Lower lobe of right lung (tissue), 2 donors: ENCODE measurements at places on chromosomes 13 and 19. TPM values are rescaled to one million over a fixed set of nuclear protein-coding genes. Genes with fewer than 3 reads are reported as not detected.
A peak's percentile ranks its signal among the peaks of the same experiment; 100 is the strongest.

The ZIK1 gene
- total RNA-seq, result 2.9 TPM

The SLC10A2 gene
- not detected for total RNA-seq

GRCh38 chr13:21909331-21909730 lies 238.5 kb downstream of the FGF9 start:
- no peaks in the 10 kb centered on the region for H3K4me1 ChIP-seq
- H3K27ac ChIP-seq, result no peak overlapping the region
- no peaks in the 10 kb centered on the region for H3K27me3 ChIP-seq

GRCh38 chr13:44174769-44175425 lies 198.7 kb upstream of the SERP2 start:
- H3K4me1 ChIP-seq, result peaks cover 10% of the 10 kb centered on the region
- H3K27me3 ChIP-seq, result no peaks in the 10 kb centered on the region
- no peak for DNase-seq
- H3K27ac ChIP-seq, result peak overlapping the region; percentile 37
- no peak overlapping the region for H3K4me3 ChIP-seq

The TMEM86B gene
- 4.8 TPM for total RNA-seq

GRCh38 chr19:5005096-5005495 lies 36.2 kb downstream of the KDM4B start:
- H3K4me1 ChIP-seq, result peaks cover 12% of the 10 kb centered on the region
- H3K36me3 ChIP-seq, result no peaks in the 10 kb centered on the region
- H3K27me3 ChIP-seq, result no peaks in the 10 kb centered on the region
- no peak overlapping the region for H3K27ac ChIP-seq

DNA sequence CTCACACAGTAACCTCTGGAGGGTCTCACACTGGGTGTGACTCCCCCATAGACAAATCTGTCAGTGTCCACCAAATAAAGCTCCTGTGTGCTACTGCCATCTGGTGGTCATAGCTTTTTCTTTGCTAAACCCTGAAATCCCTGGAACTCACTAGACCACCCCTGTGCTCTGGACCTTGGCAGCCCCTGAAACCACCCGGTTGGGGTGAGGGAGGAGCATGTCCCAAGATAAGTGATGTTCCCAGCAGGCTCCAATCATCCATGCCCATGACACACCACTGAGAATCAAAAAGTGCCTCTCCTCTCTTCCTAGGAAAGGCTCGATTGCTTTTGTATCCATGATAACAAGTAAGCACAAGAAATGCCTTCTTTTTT lies 6.5 kb upstream of the HSD17B14 start:
- no peak for DNase-seq
- H3K4me3 ChIP-seq, result no peak overlapping the region
- no peaks in the 10 kb centered on the region for H3K4me1 ChIP-seq
- no peak overlapping the region for H3K27ac ChIP-seq
- peaks cover 18% of the 10 kb centered on the region for H3K36me3 ChIP-seq

DNA sequence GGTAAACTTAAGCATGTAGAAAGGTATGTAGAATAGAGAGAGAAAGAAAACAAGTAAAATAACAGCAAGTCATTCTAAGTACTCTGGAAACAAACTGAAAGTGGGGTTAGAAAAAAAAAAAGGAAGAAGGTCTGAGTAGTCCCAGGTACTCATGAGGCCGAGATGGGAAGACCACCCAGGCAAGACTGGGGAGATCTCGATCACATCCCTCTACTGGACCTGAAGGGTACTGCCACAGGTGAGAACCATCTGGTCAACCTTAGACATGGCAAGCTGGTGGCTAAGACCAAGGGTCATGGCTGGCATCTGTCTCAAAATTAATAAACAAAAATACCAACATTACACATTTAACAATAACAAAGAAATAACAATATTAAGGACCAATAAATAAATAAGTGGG lies 36.3 kb upstream of the ZNF724 start:
- no peak overlapping the region for H3K4me3 ChIP-seq
- H3K27me3 ChIP-seq, result no peaks in the 10 kb centered on the region
- H3K4me1 ChIP-seq, result no peaks in the 10 kb centered on the region
- no peak overlapping the region for H3K27ac ChIP-seq
- H3K36me3 ChIP-seq, result no peaks in the 10 kb centered on the region

GRCh38 chr13:99489028-99489427 lies 12.2 kb upstream of the TM9SF2 start:
- no peak for DNase-seq
- H3K4me3 ChIP-seq, result no peak overlapping the region
- H3K4me1 ChIP-seq, result no peaks in the 10 kb centered on the region
- no peak overlapping the region for H3K27ac ChIP-seq
- no peaks in the 10 kb centered on the region for H3K36me3 ChIP-seq

- no peak for DNase-seq
- H3K27ac ChIP-seq, result no peak overlapping the region
- no peak overlapping the region for H3K4me3 ChIP-seq
- no peaks in the 10 kb centered on the region for H3K36me3 ChIP-seq
Measured at GRCh38 chr13:42239644-42240043, 32.3 kb upstream of the AKAP11 start.

DNA sequence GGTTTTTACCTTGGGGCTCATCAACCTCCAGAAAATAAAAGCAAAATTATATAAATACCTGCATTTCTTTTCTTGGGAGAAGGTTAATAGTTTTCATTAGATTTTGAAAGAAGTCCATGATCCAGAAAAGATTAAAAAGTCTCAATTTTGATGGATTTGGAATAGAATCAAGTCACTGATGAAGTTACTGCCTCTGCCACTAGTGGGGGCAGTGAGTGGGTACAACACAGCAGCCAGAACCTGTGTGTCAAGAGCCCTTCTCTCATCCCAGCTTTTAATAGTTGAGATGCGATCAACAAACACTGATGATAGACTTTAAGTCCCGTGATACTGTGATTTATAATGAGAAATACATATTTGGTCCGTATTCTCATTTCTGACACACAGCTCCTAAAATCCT lies 686.7 kb downstream of the DIAPH3 start:
- no peak overlapping the region for H3K27ac ChIP-seq
- no peak for DNase-seq
- H3K36me3 ChIP-seq, result no peaks in the 10 kb centered on the region
- H3K4me1 ChIP-seq, result no peaks in the 10 kb centered on the region
- no peaks in the 10 kb centered on the region for H3K27me3 ChIP-seq

The CCNA1 gene
- total RNA-seq, result 1.5 TPM

- H3K27me3 ChIP-seq, result no peaks in the 10 kb centered on the region
- H3K36me3 ChIP-seq, result no peaks in the 10 kb centered on the region
- H3K27ac ChIP-seq, result no peak overlapping the region
- H3K4me3 ChIP-seq, result no peak overlapping the region
Measured at GRCh38 chr13:97822377-97822776, 131.1 kb upstream of the IPO5 start.

The ACER1 gene
- not detected for total RNA-seq

DNA sequence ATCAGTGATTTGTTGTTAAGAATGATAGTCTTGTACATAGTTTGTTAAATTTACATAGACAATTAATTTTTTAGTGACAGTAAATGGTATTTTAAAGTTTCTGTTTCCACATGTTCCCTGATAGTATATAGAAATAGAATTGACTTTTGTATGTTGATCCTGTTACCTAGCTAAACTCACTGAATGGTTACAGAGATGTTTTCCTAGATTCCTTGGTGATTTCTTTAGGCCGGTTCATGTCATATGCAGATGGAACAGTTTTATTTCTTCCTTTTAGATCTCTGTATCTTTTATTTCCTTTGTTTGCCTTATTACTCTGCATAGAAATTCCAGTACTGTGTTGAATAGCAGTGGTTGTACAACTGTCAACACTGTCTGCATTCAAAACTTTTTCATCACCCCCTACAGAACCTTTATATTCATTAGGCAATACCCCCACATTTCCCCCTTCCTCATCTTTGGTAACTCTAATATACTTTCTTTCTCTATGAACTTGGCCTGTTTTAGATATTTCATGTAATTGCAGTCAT lies 86.3 kb downstream of the NBEA start:
- H3K27ac ChIP-seq, result no peak overlapping the region
- H3K4me1 ChIP-seq, result no peaks in the 10 kb centered on the region
- no peaks in the 10 kb centered on the region for H3K27me3 ChIP-seq
- no peaks in the 10 kb centered on the region for H3K36me3 ChIP-seq
- no peak overlapping the region for H3K4me3 ChIP-seq

DNA sequence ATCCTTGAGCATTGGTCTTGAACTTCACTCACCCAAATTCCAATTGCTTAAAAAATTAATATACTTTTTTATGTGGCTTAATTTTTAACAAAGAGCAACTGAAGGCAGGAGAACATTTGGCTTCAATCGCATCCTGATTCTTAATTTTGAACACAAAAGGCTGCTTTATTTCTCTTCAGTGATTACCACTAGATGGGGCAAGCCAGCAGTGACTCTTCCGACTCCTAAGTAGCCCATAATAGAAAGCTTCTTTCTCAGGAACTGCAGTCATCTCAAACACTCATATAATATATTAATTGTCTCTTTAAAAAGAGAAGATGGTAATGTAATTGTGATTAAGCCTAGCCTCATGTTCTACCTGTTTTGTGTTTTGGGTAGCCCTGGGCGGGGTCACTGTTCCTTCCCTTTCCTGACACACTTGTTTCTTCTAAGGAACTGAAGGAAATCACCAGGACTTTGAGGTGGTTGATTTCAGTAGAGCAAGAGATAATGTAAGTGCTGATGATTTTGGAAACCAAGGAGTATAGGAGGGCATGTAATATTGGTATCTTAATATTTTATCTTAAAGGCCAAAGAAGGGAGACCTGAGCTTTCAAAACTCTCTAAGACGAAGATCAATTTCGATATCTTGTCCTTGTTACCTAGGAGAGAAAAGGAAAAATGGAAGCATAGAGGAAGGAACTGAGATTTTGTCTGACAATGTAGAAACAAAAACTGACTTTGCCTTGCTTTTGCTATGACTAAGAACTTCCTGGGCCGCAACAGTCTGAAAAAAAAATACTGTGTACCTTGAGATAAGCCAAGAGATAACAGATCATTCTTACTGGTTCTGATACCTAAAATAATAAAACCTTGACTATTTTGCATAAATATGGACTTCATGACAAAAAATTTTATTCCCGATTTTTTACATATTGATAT lies 73.1 kb downstream of the TNFSF13B start:
- H3K4me3 ChIP-seq, result no peak overlapping the region
- no peak for DNase-seq
- no peak overlapping the region for H3K27ac ChIP-seq
- H3K36me3 ChIP-seq, result no peaks in the 10 kb centered on the region
- H3K4me1 ChIP-seq, result no peaks in the 10 kb centered on the region
- no peaks in the 10 kb centered on the region for H3K27me3 ChIP-seq

The ATP4A gene
- not detected for total RNA-seq

The MEIS3 gene
- total RNA-seq, result 5.3 TPM

The TUBA3C gene
- not detected for total RNA-seq

DNA sequence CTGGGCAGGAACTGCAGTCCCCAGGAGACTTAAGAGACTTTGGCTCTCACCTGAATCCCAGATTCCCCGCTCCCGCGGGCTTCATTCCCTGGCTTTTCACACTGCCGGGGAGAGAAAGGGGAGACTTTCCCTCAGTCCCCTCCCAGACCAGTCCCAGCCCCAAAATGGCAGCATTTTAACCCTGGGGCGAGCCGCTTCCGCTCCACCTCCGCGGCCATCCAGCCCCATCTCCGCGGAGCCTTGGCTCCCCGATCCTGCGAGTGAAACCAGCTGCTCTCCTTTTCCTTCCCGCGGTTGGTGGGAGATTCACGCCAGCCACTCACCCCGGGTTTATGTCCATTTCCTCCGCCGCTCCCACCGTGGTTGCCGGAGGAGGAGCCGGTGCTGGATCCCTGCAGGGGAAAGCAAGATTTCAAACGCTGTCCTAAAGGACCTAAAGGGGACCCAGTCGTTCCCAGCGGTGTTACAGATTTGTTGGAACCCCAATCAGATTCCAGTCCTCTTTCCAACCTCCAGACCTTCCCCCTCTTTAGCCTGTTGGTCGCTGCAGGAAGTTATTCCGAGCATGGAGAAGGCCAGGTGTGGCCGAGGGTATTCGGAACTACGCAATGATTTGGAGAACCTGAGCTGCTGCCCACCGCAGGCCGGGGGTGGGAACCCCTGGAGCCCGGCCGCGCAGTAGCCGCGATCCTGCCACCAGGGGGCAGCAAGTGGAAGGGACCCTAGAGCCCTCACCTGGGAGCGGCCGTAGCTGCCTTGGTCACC lies 3.4 kb downstream of the DMKN start:
- DNase-seq, result peak; percentile 89
- peak overlapping the region; percentile 56 for H3K4me3 ChIP-seq
- H3K27ac ChIP-seq, result peak overlapping the region; percentile 84

- H3K36me3 ChIP-seq, result no peaks in the 10 kb centered on the region
- DNase-seq, result no peak
- peaks cover 6% of the 10 kb centered on the region for H3K4me1 ChIP-seq
Measured at GRCh38 chr13:112592647-112593046, 4.7 kb upstream of the TUBGCP3 start.

GRCh38 chr13:99151516-99151915 lies 49.1 kb upstream of the UBAC2 start:
- no peak for DNase-seq
- H3K36me3 ChIP-seq, result no peaks in the 10 kb centered on the region
- no peak overlapping the region for H3K4me3 ChIP-seq

- no peak for DNase-seq
- H3K27me3 ChIP-seq, result no peaks in the 10 kb centered on the region
- H3K4me3 ChIP-seq, result no peak overlapping the region
- H3K36me3 ChIP-seq, result no peaks in the 10 kb centered on the region
- H3K4me1 ChIP-seq, result no peaks in the 10 kb centered on the region
Measured at GRCh38 chr13:92833071-92833470, 393.5 kb upstream of the GPC6 start.

GRCh38 chr13:99066219-99066618 lies 88.4 kb upstream of the DOCK9 start:
- no peaks in the 10 kb centered on the region for H3K27me3 ChIP-seq
- H3K27ac ChIP-seq, result no peak overlapping the region
- no peaks in the 10 kb centered on the region for H3K36me3 ChIP-seq
- no peak for DNase-seq

- no peaks in the 10 kb centered on the region for H3K27me3 ChIP-seq
- H3K4me3 ChIP-seq, result peak overlapping the region; percentile 57
- DNase-seq, result peak; percentile 91
- H3K4me1 ChIP-seq, result peaks cover 91% of the 10 kb centered on the region
- peak overlapping the region; percentile 96 for H3K27ac ChIP-seq
Measured at GRCh38 chr19:13099073-13099999, 3.3 kb downstream of the LYL1 start.

DNA sequence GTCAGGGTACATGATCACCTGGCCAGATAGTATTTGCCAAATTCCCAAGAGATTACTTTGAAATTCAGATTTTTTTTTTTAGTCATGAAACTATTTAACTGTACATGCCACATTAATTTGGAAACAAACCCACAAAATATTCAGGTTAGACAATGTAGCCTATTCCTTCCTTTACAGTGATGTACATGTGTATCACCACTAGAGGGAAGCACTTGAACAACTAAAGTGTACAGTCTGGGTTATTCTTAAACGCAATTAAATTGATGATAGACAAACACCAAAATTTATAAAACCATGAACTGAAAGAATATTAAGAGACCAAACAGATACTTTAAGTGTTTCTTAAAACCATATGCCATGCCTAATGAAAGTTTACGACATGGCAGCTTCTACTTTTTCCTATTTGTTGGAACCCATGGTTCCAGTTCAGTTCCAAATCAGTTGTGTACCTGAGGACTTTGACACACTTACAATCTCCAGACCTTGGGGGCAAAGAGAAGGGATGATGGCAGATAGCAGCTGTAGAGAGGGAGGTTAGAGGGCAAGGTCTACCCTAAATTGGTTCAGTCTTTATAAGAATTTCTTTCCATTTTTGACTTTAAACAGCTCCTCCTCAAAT lies 52.8 kb downstream of the TNFSF13B start:
- H3K4me1 ChIP-seq, result no peaks in the 10 kb centered on the region
- no peak overlapping the region for H3K4me3 ChIP-seq
- H3K27ac ChIP-seq, result no peak overlapping the region
- H3K27me3 ChIP-seq, result no peaks in the 10 kb centered on the region
